NCI-H1930 (cell line): ENCODE measurements at places on chromosomes 7 and 10.

GRCh38 chr7:136514776-136515175 lies 353.7 kb upstream of the CHRM2 start:
- DNase-seq = no peak

DNA sequence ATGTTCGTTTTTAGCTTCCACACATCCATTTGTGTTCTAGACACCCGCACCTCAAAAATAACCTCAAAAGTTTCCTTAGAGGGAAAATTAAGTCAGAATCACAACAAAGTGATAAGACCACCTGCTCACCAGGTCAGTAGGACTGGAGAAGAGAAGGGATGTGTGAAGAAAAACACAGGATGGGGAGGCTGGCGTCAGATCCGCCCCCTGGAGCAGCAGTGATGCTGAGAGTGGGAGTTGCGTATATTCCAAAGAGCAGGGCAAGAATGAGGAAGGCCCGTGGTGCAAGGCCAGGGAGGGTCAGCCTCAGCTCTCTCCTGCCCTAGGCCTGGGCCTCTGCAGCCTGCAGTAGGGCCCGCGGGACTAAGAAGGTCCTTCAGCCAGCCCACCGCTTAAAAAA lies 28.7 kb downstream of the CRTAC1 start:
- DNase-seq = no peak

DNA sequence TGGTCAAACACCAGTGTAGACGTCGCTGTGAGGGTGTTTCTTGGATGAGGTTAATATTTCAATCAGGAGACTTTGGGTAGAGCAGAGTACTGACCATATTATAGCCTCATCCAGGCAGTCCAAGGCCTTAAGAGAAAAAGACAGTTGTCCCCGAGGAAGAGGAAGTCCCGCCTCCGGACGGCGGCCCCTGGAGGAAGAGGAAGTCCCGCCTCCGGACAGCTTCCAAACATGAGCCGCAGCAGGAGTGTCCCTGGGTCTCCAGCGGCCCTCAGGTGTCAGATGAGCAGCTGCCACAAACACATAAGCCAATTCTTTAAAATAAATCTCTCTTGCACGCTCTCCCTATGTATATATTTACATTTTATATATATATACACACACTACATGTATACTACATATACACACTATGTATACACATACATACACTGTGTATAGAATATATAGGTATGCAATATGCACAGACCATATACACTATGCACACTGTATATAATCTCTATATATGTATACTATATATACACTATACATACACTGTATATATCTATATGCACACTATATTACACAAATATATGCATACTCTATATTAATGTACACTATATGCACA lies 37.5 kb downstream of the PWWP2B start:
- no peak for DNase-seq

- DNase-seq = no peak
Measured at GRCh38 chr7:41887416-41887815, 184.5 kb upstream of the INHBA start.

DNA sequence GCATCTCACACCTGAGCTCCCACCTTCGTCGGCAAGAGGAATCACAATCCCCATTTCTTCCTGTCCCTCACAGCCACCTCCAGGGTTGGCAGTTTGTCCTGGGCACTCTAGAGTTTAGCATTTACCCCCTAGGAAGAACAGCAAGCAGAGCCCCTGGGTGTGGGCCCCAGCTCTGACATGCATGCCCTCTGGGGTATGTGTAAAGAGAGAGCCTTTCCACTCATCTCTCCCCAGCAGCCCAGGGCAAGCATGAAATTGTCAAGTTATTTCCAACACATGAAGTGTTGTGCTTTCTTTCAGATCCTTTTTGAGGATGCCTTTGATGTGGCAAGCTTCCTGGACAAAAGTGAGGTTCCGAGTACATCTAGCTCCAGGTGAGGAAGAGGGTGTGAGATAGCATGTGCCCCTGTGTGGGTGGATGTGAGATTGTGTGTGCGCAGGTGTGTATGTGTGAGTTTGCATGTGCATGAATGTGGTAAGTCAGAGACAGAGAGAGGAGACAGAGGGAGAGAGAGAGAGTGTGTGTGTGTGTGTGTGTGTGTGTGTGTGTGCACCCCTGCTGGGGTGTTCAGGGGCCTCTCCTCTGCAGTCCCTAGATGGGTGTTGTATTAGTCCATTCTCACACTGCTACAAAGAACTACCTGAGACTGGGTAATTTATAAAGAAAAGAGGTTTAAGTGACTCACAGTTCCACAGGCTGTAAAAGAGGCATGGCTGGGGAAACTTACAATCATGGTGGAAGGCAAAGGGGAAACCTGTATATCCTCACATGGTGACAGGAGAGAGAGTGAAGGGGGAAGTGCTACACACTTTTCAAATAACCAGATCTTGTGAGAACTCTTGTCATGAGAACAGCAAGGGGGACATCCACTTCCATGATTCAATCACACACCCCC lies 18.1 kb downstream of the STRA8 start:
- DNase-seq = no peak

- no peak for DNase-seq
Measured at GRCh38 chr10:100727808-100728207, 17.6 kb upstream of the PAX2 start.

- no peak for DNase-seq
Measured at GRCh38 chr10:98260752-98261151, 7.2 kb downstream of the LOXL4 start.

DNA sequence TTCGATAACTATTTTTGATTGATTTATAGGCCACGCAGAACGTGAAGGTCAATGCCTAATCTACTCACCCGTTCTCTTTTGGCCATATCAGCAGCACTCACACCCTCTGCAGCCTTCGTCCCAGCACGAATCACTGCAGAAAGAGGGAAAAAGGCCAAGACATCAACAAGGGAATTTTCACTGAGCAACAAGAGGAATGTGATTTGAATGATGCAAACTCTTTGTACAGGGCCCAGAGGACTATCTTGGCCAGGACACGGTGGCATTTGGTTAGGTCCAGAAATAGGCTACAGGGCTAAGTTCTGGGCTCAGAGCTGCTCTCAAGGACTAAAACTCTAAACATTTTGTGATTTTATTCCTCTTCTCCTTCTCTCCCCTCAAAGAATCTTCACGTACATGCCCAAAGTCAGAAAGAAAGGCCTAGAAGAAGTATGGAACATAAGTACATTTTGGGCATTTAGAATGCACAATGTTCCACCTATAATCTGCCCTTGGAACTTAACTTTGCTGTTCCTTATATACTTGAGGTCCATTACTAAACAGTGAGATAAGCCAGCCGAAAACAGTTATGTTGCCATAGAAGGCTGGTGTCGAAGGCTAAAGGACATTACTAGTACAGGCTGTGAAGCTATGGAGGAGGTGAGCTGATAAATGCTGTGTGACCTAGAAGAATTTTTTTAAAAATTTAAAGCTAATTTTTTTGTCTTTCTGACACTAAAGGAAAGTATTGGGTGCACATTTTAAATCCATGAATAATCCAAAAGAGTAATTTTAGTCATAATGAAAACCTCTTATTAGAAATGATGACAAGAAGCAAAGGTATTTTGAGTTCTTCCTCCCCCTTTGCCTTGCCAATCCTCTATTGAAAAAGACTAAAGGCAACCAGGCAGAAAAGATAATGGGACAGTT lies 20.0 kb downstream of the RBM28 start:
- no peak for DNase-seq

DNA sequence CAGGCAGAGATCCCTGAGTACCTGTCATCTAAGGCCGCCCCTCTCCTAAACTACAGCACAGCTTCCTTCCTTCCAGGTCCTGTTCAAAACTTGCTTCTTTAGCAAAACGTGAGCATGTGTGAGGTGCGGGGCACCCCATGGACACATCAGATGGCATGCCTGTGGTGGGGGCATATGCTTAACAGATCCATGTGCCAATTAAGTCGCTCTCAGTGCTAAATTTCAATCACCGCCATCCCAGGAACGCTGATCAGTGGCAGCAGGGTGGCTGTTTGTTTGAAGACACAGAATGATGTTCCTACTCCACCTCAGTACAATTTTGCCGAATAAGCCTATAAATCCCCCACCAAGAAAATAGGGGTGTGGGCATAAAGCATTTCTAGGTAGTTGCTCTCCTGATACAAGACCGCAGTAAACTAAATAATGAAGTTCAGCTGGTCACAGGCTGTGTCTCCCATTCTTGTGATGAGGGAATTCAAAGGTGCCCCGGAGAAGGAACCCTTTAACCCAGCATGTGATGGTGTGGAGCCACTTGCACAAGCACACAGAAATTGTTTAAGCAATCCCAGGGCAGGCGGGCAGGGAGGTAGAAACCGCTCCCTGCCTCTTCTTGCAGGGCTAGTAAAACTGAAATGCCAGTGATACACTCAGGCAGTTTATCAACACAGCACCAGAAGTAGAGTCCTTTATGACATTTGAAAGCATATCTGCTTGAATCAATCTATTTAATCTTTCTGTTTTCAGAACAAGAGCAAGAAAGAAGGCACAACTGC lies 205.7 kb downstream of the SORCS1 start:
- DNase-seq = no peak

DNA sequence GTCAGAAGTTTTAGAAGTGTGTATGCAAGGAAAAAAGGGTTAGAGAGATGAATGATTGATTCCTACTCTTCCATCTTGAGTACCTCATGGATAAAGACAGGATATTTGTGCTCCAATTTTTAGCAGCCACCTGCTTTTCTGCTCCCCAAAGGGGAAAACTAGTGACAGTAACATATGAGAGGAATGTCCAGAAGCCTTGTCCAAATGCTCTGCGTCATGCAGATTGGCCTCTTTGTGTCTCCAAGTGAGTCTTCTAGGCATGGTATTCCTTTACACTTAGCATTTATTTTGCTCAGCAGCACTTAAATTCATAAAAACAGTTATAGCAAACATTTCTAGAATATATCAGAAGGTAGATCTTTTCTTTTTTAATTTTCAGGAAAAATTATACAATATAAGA lies 306.8 kb downstream of the CNTNAP2 start:
- no peak for DNase-seq

GRCh38 chr7:21616796-21617436 lies 74.1 kb downstream of the DNAH11 start:
- DNase-seq = no peak

GRCh38 chr10:100534726-100535125 lies 1.0 kb upstream of the HIF1AN start:
- no peak for DNase-seq
